ENCODE measurements at places on chromosomes 5 and 9.
A peak's percentile ranks its signal among the peaks of the same experiment; 100 is the strongest.

DNA sequence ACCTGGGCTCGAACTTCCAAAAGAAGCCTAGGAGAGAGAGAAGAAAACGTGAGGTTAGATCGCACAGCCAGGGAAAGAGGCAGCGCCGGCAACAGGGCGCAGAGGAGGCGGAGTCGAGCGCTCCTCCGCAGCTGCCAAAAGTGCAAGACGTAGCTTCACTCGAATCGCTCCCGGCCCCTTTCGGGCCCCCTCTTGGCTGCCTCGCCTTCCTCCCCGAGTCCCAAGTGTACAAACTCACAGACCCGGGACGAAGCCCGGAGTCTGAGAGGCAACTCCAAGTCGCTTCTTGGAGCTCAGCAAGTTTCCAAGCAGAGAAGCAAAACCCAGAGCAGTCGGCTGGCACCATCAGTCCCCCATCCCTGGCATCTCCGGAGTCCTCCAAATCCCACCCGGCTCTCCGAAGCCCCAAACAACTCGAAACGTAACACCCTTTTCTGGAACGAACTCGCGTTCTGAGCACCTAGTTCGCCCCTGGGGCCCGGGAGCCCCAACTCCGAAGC lies 1.2 kb downstream of the MIER3 start:
- peak; percentile 44 for DNase-seq

GRCh38 chr5:174571662-174572397 lies 152.6 kb upstream of the MSX2 start:
- DNase-seq = no peak

GRCh38 chr9:27125030-27125429 lies 16.0 kb downstream of the TEK start:
- no peak for DNase-seq

DNA sequence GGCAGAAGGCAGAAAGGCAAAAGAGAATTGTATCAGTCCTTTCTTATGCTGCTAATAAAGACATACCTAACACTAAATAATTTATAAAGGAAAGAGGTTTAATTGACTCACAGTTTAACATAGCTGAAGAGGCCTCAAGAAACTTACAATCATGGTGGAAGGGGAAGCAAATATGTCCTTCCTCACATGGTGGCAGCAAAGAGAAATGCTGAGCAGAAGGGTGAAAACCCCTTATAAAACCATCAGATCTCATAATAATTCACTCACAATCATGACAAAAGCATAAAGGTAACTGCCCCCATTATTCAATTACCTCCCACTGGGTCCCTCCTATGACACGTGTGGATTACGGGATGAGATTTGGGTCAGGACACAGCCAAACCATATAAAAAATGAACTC lies 312.5 kb upstream of the PTGER4 start:
- no peak for DNase-seq

GRCh38 chr5:56172241-56172640 lies 60.9 kb downstream of the ANKRD55 start:
- no peak for DNase-seq

DNA sequence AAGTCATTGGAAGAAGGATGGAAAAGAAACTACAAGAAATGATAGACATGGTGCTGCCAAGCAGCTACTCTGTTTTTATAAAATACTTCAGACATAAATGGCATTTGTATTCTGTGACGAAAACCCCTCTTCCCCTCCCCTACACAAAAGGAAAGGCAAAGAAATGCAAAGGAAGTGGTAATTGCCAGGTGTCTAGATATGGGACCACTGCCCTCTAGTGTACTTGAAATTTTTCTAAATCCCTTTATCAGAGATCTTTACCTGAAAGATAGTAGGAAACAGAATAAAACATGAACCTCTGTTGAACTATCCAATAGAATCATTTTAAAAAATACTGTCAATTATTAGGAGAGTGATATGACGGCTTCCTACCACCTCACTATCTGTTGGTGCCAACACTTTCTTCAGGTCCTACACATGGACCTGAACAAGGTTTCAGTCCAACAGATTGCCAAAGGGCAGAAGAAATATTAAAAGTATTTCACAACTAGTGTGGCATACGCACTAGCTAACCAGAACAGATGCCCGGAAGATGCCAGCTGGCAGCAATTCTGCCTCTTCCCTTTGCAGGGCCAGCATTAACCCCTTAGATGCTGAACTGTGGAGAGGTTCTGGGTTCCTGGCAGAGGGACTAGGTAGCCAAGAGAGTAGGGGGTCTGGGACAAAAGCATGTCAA lies 104.1 kb downstream of the TSSK1B start:
- DNase-seq = peak; percentile 80

DNA sequence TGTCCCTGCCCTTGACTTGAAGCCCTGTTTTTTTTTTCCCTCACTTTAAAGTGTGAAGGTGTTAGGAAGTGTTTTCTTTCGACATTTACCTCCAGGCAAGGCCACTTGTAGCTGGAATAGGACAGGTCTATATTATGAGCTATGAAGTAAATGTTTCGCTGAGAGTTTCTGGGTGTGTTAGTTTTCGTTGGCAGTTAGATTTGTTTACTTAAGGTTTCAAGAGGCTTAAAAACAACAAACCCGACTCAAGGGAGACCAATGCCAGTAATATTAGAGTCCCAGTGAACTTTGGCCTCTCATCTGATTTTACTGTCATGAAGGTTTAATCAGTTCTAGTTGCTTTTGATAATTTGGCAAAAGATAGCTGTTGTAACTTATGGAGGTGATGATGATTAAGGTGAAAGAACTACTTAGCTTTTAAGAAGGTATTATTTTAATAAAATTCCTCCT lies 25.2 kb downstream of the OCLN start:
- DNase-seq = no peak

DNA sequence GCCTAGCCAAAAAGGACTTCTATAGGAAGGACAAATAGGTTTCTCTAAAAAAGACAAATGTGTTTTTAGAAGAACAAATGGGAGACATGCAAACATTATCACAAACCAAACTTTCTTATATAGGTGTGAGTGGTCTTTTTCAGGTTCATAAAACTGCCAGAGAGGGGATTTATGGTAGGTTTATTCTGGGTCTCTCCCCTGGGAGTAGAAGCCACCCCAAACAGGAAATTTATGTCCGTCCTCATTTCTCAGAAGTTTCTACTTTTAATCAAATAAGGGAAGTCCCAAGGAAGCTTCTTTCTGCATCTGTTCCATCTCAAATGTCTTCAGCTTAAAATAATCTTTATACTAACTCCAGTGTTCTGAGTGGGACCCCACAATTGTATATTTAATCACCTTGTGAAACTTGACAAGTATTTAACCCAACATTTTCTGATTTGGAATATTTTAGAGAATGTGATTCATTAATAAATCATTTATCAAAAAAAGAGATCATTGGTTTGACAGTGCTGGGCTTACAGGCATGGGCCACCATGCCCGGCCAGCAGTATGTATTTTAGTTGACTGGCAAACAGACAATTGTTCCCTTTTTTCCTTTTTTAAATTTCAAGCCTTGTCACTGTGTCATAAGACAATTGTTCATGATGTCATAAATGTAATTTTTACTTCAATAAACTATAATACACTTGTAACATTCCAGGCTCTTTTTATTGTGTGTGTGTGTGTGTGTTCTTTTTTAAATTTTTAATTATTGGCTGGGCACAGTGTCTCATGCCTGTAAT lies 44.6 kb upstream of the GLDC start:
- DNase-seq = no peak

GRCh38 chr9:118606668-118607067 lies 762.6 kb downstream of the BRINP1 start:
- no peak for DNase-seq

- no peak for DNase-seq
Observed at GRCh38 chr5:177512736-177513380, 3.2 kb upstream of the DOK3 start.

DNA sequence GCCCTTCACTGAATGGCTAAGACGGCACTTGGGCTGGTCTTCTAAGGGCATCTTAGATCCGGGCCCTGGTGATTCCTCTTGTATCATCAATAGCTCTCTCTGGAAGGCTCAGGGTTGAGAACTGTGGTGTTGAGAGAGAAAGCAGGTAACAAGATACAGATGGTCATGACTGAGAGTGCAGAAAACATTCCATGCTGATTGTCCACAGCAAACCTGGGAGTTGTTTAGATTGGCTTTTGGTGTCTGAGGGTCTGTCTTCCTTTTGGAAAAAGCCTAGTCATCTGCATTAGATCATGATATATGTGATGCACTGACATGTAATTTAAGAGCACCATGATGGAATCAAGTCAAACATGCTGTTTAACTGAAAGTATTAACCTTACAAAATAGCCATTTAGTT lies 331.9 kb downstream of the ADAMTS6 start:
- no peak for DNase-seq

DNA sequence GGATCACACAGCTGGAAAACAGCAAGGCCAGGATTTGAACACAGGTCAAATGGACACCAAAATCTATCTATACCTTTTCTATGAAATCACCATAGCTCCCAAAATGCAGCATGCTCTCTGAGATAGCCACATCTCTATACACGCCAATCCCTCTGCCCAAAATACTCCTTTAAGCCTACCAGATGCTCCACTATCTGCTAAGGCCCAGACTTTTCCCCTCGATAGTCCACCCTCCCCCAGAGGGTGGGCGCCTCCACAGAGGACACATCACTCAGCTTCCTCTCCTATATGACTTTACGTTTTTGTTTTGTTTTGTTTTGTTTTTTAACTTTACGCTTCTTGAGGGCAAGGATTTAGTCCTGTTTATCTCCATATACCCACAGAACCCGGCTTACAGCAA lies 46.8 kb downstream of the MTMR12 start:
- no peak for DNase-seq

GRCh38 chr5:130090569-130091270 lies 186.5 kb downstream of the CHSY3 start:
- DNase-seq = no peak

GRCh38 chr5:167639273-167639672 lies 652.2 kb upstream of the WWC1 start:
- no peak for DNase-seq

DNA sequence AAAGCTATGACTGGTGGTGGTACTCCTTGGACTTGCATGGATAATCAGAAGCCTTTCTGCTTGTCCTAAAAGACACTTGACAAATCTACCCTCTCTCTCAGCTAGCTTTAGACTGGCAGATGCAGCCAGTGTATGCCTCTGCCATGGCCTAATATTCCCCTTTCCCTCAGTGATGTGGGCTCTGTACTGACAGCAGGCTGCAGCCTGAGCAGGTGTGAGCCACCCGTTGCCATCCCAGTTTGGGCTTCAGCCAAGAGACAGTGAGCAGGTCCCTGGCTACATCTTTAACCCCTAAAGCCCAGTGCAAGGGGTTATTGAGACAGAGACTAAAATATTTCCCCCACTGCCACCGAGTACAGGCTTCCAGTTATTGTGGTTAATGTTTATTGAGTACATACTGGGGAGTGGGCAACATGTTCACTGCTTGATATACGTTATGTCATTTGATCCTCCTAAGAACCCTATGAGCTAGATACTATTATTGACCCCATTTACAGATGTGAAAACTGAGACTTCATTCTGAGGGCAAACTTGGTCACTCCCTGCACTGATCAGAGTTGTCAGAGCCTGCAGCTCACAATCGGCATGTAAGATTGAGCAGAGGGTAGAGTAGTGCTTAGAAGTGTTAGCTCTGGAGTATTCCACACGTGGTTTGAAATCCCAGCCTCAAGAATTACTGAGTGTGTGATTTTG lies 254.2 kb downstream of the ARHGAP26 start:
- DNase-seq = no peak

DNA sequence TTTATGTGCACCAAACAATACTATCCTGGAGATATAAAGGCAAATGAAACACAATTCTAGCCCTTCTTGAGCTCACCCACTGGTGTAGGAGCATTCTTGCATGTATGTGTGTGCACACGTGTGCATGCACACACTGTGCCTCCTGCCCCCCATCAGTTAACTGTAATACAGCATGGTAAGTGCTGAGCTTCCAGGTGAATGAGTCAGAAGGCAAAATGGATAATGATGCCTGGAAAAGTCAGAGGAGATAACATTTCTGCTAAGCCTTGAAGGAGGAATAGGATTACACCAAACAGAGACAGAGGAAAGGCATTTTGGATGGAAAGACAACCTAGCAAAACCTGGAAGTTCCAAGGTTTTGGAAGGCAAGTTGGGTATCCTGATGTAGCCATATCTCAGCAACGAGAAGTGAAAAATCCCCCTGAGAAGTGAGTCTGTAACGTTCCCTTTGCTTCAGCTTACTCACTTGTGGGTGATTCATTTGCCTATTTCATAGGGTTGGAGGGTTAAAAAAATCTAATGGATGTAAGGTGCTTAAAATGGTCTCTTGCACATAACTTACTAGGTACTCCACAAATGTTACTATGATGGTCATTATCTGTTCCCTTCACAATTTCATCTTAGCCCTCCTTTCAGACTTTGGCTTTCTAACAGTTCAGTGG lies 101.4 kb upstream of the STC2 start:
- DNase-seq = no peak

DNA sequence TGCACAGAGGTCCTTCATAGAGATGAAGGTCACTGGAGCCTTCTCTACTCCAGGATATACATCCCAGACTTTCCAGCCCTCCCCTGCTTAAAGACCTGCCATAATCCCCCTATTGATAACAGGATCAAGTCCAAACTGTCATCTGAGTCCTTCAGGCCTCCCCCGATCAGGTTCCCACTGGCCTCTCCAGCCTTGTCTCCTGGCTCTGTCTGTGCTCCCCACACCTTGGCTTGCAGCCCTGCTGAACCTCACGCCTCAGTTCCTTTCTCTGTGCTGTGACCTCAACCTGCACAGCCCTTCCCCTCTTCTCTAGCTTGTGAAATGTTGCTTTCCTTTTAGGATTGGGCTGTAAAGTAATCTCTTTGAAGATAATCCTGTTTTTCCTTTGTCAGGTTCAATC lies 2.5 kb upstream of the HRH2 start:
- DNase-seq = no peak

- no peak for DNase-seq
Observed at GRCh38 chr5:166625210-166625865, 1666.1 kb upstream of the WWC1 start.

DNA sequence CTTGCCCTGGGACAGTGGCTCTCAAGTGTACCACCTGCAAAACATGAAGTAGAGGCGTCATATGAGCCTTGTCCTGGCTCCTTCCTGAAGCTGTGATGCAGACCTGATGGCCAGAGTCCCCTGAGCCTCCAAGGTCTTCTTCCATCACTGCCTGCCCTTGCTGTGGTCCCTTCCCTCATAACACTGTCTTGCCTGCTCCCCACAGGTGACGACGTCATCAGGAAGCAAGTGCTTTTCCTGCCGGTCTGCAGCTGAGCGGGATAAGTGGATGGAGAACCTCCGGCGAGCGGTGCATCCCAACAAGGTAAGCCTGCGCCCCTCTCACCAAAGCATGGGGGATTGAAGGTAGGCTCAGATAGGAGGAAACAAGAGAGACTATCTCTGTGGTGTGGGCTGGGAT lies 107.3 kb downstream of the DAB2IP start:
- no peak for DNase-seq

Measured in naive thymus-derived CD4-positive, alpha-beta T cell (primary cell).